ENCODE measurements at places on chromosomes 13 and 19.

DNA sequence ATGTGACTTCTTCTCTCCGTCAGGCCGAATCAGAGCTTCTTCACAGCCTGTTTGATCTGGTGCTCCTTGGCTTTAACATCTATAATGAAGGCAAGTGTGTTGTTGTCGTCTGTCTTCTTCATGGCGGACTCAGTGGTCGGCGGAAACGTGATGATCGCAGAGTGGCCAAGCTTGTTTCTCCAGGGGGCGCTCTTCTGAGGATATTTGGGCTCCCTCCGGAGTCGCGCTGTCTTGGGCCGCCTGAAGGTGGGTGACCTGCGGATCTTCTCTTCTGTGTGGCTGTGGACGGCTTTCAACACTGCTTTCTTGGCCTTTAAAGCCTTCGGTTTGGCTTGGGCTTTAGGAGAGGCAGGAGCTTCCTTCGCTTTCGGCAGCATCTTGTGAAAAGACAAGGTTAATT lies 9.8 kb downstream of the TPRX1 start:
- no peak for DNase-seq

DNA sequence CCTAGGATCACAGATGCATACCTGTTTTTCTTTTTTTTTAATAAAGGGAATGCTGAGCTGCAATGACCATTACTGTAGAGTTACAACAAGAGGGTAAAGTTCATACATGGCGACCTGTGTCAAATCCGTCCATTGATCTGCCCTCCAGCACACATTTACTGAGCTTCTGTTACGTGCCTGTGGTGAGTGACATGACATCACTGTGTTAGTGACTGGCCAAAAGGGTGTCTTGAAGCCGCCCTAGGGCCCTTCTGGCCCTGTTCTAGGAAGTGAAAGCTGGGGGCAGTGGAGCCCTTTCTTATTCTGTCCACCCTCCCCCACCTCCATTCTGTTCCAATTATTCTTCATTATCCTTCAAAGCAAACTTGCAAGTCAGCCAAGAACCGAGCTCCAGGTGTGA lies 66.3 kb downstream of the ZIC5 start:
- no peak for DNase-seq

- no peak for DNase-seq
Measured at GRCh38 chr19:18338541-18338940, 1.9 kb upstream of the PGPEP1 start.

DNA sequence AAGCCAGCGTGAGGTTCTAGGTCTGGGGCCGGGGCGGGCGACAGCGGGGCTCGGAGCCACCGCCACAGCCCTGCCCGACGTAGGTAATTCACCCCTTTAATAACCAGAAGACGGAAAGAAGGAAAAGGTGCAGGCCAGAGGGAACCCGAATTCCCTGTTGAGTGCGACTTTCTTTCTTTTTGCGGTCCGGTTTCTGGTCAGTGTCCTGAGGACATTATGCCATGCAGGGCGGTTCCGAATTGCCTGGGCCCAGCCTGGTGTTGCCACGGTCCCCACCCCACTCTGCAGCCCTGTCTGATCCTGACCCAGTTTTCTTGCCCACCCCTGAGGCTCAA lies 18.4 kb upstream of the TFDP1 start:
- DNase-seq, result no peak

DNA sequence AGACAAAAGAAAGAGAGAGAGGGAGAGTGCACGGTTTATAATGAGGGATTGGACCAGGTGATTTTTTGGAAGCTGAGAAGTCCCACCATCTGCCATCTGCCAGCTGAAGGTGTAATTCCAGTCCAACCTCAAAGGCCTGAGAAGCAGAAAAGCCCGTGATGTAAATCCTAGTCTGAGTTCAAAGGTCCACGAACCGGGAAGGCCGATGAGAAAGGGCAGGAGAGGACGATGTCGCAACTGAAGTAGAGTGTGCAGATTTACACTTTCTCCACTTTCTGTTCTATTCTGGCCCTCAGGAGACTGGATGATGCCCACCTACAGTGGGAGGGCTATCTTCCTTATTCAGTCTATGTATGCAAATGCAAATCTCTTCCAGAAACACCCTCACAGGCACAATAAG lies 500.0 kb downstream of the DIAPH3 start:
- DNase-seq, result no peak

DNA sequence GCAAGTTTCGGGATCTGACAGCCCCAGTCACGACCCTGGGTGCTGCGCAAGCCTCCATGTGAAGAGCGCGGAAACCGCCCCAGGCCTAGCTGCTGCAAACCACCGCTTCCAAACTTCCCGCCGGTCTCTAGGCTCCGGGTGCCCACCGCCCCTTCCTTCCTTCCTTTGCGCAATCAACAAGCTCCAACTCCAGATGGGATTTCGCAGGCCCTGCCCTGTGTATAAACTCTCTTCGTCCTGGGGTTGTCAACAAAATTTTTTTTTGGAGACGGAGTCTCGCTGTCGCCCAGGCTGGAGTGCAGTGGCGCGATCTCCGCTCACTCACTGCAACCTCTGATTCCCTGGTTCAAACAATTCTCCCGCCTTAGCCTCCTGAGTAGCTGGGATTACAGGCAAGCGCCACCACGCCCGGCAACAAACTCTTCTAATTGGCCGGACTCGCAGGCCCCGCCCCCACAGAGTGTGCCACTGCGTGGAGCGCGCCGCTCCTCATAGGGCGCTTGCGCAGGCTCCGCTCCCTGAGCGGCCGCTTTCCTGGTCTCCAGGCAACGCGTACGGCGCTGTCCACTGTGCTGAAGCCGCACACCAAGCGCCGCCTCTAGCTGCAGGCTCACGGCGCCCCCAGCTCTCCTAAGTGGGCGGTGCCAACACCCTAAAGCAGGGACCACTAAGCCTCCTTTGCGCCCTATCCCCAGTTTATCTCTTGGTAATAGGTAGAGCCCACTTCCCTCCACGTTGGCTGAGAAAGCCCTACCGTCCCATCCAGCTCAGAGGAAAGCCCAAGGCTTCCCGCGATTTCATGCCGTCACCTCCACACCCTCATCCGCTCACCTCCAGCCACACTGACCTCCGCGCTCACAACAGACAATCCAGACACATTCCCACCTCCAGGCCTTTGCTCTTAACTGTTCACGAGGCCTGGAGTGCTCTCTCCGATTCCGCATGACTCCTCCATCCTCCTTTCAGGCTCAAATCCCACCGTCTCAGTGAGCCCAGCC lies 5.5 kb upstream of the QTRT1 start:
- peak; percentile 90 for DNase-seq

DNA sequence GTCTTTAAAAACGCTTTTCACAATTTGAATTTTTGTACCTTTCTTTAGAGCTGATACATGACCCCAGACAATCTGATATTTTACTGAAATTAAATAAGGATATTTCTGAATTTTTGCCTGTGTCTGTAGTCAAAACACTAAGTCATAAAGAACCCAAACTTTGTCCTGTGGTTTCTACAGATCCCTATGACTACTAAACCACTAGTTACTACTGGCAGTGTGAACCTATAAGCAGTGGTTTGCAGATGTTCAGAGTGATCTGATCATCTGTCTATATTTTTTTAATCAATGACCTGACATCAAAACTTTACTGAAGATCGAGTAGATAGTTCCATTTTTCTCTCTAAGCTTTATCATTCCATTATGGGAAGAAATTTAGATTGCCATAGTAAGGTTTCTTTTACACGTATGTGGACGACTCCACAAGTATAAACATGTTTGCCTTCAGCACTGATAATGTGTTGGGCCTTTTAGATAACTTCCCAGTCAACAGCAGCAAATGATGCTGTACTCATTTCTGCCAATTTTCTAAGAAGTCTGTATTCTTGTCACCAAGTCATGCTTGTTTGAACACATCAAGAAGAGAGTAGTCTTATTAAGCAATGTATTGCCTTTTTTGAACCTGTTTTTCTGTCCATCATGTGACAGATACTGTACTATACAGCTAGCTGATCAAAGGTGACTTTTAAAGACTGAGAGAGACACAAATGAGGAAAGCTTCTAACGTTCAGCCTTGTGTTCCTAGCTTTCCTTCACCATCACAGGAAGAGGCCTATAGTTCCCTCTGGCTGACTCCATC lies 21.8 kb downstream of the POLR1D start:
- DNase-seq, result no peak

GRCh38 chr19:22140356-22140755 lies 56.4 kb downstream of the ZNF676 start:
- no peak for DNase-seq

DNA sequence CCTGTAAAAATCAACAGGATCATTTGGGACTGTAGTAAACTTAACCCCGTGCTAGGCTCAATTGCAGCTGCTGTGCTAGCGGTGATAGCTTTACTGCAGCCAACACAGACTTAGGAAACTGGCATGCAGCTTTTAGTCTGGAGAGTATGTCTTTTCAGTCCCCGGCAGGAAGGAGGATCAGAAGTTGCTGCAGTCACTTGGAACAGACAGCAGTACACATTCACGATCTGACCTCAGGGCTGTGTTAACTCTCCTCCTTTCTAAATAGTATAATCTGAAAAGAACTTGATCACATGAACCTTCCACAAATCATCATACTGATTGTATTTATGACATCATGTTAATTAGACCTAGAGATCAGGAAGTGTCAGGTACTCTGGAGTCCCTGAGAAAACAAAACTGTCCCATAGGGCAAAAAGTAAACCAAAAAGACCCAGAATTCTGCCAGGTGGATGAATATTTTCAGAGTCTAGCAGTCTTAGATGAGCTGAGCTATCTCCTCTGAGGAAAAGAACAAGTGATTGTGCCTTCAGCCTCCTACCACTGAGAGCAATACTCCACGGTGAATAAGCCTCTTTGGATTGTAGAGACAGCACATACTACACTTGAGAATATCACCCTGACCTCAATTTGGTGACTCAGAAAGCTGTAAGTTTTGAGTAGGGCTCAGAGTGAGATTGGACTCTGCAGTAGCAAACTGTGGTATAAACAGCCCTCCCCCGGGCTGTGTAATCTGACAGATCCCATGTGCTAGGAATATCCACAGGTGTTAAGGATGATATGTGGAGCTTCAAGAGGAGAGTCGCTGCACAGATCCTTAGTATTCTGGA lies 181.0 kb upstream of the GPR12 start:
- no peak for DNase-seq

GRCh38 chr13:60617991-60618733 lies 221.1 kb downstream of the TDRD3 start:
- DNase-seq, result no peak

DNA sequence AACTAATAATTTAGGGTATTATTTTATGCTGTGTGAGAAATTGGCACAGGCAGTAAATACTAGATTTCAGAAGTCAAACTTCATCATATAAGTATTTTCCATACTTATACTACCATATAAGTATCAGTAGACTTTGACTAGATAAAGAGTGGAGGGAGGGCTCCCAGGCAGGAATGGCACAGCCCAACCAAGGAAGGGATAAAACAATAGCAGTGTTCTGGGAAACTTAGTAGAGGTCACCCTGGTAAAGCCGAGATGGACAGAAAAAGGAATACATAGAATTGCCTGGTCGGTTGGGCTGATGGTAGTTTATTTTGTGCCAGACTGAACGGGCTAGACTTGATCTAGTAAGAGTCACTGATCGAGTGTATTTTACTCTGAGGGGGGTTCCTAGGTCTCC lies 19.6 kb upstream of the KCTD4 start:
- no peak for DNase-seq

- no peak for DNase-seq
Measured at GRCh38 chr13:51643105-51643881, 59.0 kb downstream of the WDFY2 start.

DNA sequence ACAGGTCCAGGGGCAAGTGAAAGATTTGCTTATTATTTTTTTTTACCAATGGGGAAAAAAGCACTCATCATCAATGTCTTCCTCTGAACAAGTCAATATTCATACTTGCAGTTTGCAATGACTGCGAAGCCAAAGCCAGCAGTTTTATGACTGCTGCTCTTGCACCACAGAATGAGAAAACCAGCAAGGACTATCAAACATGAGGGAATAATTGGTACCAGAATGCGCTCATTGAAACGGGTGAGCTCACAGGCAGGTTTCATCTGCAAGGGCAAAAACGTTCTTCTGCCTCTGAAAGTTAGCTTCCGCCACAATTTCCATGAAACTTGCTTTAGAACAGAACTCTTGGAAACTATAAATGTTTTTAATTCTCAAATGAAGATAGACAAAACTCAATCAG lies 5.5 kb downstream of the DLEU7 start:
- DNase-seq, result no peak

DNA sequence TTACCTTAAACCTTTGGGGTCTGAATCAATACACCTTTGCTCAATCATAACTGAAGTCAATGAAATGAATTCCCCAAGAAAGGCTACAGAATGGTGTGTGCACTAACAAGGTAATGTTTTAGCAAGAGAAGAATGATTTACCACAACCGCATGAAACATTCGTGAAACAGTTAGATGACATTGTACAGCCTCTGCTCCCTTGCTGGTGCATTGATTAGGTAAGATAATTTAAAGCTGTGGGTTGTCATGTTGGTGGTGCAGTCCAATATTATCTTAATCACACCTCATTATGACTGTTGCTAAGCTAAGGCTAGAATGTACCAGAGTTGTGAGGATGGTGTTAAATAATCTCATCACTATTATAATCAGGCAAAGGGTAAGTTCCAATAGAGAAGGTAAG lies 1673.2 kb upstream of the PRR20A start:
- DNase-seq, result no peak

- DNase-seq, result no peak
Measured at GRCh38 chr13:93230261-93230855, 3.8 kb downstream of the GPC6 start.

DNA sequence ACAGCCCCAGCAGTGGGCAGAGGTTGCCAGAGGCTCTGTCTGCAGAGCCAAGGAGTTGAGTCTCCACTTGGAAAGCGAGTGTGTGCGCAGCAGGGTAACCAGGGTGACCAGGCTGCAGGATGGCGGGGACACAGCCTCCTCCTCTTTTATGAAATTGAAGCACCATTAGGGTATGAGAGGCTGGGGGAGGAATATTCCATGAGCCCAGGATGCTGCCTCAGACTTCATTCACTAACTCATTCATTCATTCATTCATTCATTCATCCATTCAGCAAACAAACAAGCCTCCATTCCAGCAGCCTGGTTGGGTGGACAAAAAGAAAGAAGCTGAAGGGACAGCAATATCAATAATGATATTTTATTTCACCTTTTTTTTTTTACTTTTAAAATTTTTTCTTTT lies 6.6 kb upstream of the LMTK3 start:
- DNase-seq, result no peak

DNA sequence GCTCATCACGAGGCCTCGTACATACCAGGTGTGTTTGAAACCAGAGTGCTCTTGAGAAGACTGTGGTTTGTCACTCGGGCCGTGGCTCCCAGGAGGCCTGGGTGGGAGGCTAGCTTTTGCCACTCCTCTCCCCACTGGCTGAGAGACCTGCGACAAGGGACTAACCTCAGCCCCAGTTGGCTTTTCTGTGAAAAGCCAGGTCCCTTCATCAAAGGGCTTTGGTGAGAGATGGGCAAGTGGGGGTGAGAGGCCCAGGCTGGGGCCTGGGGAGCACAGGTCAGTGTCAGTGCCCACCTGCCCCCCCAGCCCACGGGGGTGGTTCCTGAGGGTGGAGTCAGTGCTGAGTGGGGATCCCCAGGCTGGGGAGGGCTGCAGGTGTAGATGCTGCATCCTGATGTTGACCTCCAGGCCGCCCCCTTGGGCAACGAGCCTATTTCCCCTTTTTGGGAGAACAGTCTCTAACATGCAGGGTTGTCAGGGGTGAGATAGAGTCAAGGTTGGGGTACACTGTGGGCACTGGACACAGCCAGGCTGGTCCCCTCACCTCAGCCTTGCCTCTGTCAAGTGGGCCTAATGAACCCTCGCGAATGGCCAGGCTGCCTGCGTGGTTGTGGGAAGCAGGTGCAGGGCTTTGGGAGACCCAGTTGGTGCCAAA lies 661 bp downstream of the KCNJ14 start:
- DNase-seq, result no peak

- DNase-seq, result no peak
Measured at GRCh38 chr19:1466461-1467214, 12.4 kb downstream of the C19orf25 start.

- DNase-seq, result no peak
Measured at GRCh38 chr13:46565808-46566750, 13.1 kb downstream of the LRCH1 start.
